ENCODE measurements at places on chromosomes 5 and 9. TPM values are rescaled to one million over a fixed set of nuclear protein-coding genes. Genes with fewer than 3 reads are reported as not detected.

Gene PLPPR1
- total RNA-seq, result not detected

Gene PTGES
- 162 TPM for total RNA-seq

Gene FYB1
- total RNA-seq, result not detected

Gene SLCO6A1
- not detected for total RNA-seq

Gene PCDHGA11
- total RNA-seq, result 19.4 TPM

Gene EFNA5
- 4.2 TPM for total RNA-seq

Gene WNT8A
- total RNA-seq, result not detected

Gene FEM1C
- total RNA-seq, result 27.5 TPM

Gene GFRA3
- not detected for total RNA-seq

Gene HAPLN1
- 24.8 TPM for total RNA-seq

Gene PTPRD
- 34.7 TPM for total RNA-seq

Gene ZER1
- total RNA-seq, result 37.4 TPM

Gene SLC46A2
- not detected for total RNA-seq

Gene FOXD4L4
- 0.18 TPM for total RNA-seq

Gene KIF27
- total RNA-seq, result 4.2 TPM

Gene TYRP1
- total RNA-seq, result 0.46 TPM

Gene TSSK1B
- 0.30 TPM for total RNA-seq

Gene PCDHGB6
- total RNA-seq, result 2.8 TPM

Gene CTNND2
- total RNA-seq, result under 0.01 TPM

Gene CDC23
- total RNA-seq, result 24.6 TPM

Gene IL13
- total RNA-seq, result not detected

Gene ZNF354C
- total RNA-seq, result 8.1 TPM

Gene DAPK1
- total RNA-seq, result 12.5 TPM

Gene ZDHHC11
- 2.1 TPM for total RNA-seq

Gene AGXT2
- total RNA-seq, result not detected

Gene TMEFF1
- 5.3 TPM for total RNA-seq

Gene C9orf43
- total RNA-seq, result 0.30 TPM

Gene IGFBPL1
- total RNA-seq, result not detected

Gene NAIP
- 5.2 TPM for total RNA-seq

Gene NOTCH1
- 7.1 TPM for total RNA-seq

Gene RANBP3L
- 0.60 TPM for total RNA-seq

Gene SEMA6A
- 0.05 TPM for total RNA-seq

Gene TLE4
- total RNA-seq, result 39.8 TPM

Gene GDA
- not detected for total RNA-seq

Gene PCDHB4
- under 0.01 TPM for total RNA-seq

Gene RASGRF2
- 5.1 TPM for total RNA-seq

Gene SEMA5A
- total RNA-seq, result 19.3 TPM

Gene MSX2
- total RNA-seq, result 1.5 TPM

Gene FAM221B
- not detected for total RNA-seq

Gene ZNG1F
- 5.0 TPM for total RNA-seq

Gene STPG3
- not detected for total RNA-seq

Gene SH3TC2
- total RNA-seq, result 1.2 TPM

Gene ARHGEF37
- 0.30 TPM for total RNA-seq

Gene GAS1
- 12.1 TPM for total RNA-seq

Gene RAI14
- 345 TPM for total RNA-seq

Gene RIC1
- 52.8 TPM for total RNA-seq

Gene INSYN2B
- total RNA-seq, result 8.3 TPM

Gene OGN
- 0.59 TPM for total RNA-seq

Gene GABBR2
- total RNA-seq, result 0.89 TPM

Gene TAF1L
- not detected for total RNA-seq
